Activated CD4-positive, alpha-beta T cell treated with anti-CD3 and anti-CD28 coated beads, Interleukin-2, amount 10 ng/mL, durations not matched to agents 7 days and 5 days (primary cell): ENCODE measurements at places on chromosomes 4 and X. TPM values are rescaled to one million over a fixed set of nuclear protein-coding genes. Genes with fewer than 3 reads are reported as not detected.

- DNase-seq: no peak
Measured at GRCh38 chr4:105470766-105471165, 3.1 kb downstream of the PPA2 start.

DNA sequence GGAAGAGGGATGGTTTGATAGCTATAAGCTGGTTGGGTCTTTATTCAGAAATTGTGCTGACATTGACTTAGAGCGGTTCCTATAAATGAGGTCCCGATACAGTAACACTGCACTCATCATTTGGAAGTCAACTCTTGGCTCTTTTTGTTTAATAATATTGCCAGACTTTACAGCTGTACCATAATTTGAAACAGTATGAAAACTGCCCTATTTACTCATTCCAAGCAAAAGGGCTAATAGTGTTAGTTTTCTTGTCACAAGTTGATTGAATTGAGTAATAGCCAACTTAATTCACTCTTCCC is 128.4 kb upstream of the LIMCH1 start:
- DNase-seq: no peak

- no peak for DNase-seq
Measured at GRCh38 chr4:173835903-173836302, 305.9 kb upstream of the HAND2 start.

- DNase-seq: no peak
Measured at GRCh38 chr4:165737309-165737972, 135.6 kb upstream of the TLL1 start.

OTUD6A gene
- total RNA-seq: not detected
